ENCODE measurements at places on chromosomes 5 and 9.
A peak's percentile ranks its signal among the peaks of the same experiment; 100 is the strongest.

DNA sequence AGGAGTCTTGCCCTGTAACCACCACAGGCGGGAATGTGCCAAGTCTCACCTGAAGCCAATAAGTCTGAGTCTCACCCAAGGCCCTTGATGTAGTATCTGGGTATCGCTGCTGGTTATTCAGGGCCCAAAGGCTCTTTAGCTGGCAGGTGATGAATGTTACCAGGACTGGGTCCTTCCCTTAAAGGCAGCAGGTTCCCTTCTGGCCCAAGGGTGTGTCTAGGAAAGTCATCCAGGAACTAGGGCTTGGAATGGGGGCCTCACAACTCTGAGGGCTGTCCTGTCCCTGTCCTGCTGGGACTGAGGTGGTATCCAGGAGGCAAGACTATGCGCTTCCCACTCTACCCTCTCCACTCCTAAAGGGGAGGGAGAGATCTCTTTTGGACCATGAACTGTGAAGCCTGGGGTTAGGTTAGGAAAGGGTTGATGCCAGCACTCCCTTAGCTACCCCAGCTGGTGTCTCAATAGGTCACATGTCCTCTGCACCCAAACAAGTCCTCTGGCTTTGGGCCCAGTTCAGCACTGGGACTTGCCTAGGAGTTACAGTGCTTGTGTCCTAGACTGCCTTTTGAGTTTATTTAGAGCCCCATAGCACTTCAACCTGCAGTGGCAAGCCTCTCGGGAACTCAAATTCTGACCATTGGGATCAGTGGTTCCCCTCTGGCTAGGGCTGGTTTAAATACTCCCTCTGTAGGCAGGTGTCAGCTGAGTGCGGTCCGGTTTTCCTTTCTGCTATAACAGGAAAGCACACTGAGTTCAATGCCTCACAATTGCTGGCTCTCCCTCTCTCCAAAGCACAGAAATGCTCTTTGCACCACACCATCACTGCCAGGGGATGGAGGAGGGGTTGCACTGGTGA is 22.5 kb upstream of the RANBP3L start:
- DNase-seq, result no peak

DNA sequence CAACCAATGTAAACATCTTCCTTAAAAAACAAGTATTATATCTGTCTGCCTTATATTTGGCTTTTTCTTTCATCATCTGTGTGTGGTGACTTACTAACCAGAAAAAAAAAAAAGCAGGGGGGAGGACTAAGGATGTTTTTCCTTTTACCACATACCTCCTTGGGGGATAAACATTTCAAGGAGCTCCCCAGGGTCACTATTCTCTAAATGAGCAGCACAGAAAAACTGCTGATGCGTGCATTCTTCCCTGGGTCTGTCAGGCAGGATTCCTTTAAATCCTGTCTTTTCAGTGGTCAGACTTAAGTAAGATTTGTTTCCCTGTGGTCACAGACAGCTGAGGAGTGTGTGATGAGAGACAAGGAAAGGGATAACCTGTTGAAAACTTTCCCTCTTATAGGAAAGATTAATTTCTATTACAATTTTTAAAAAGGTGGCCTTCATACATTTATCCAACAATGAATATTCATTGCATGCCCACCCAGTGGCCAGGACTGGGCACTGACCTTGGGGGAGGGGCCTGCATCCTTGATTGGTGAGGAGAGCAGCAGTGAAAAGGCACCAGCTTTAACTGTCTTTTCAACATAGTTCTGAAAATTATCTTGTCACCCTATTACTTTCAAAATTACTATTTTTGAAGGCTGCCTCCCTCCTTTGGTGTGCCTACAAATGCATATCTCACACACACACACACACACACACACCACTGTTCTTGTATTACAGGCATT is 123.1 kb downstream of the TLE4 start:
- no peak for DNase-seq

DNA sequence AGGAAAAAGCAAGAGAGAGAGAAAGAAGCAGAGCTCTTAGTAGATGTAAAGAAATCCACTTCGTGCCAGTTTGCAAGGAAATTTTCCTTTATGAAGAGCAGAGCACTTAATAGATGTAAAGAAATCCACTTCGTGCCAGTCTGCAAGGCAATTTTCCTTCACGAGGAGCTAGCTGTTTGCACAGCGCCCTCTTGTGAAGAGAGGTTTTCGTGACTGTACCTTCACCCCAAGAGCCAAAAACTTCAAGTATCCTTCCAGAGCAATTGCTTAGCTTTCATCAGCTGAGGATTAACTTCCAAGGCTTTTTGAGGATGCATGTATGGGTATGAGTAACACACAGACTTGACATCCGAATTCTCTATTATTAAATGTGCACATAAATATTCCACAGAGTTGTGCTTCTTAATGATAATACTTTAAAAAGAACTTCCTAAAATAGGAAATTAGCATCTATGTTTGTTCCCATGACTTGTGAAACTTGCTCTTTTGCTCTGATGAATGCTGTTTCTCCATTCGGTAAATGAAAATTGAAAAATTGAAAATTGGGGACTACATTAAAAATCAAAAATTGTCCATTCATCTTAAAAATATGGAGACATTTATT is 525.6 kb downstream of the PDE4D start:
- DNase-seq, result peak; percentile 1

- DNase-seq, result no peak
Measured at GRCh38 chr5:138651767-138652117, 76.5 kb upstream of the HSPA9 start.

DNA sequence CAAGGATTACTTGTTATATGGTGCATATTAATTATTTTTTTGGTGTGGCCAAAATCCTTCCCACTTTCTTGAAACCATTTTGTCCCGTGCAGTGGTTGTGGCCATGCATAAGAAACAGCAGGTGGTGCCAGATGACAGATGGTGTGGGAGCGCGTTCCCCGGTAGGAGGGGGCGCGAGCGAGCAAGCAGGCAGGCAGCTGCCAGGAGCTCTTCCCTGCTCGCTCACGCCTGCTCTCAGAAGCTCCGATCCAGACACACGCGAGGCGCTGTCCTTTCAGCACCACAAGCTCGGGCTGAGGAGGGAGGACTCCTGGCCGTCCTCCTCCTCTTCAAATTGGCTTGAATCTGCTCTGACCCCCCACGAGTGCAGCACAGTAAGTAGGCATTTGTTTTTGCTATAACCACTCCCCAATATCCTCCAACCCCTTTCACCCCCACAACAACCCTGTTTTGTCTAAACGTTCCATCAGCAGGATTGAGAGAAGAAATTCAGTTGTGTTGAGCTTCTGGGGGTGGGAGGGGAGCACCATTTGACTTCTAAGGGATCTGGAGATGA is at the start of gene NSG2:
Gene NSG2, plus strand, starts transcription at position 237 of the 556 bp plus-strand sequence. CDS start 1,050 bp downstream, outside the sequence.
- no peak for DNase-seq

- no peak for DNase-seq
Measured at GRCh38 chr5:16736158-16736995, 119.6 kb upstream of the RETREG1 start.

- no peak for DNase-seq
Measured at GRCh38 chr5:126456217-126456820, 33.1 kb downstream of the GRAMD2B start.

GRCh38 chr9:88218726-88219125 is 80.5 kb upstream of the SPATA31C2 start:
- no peak for DNase-seq

DNA sequence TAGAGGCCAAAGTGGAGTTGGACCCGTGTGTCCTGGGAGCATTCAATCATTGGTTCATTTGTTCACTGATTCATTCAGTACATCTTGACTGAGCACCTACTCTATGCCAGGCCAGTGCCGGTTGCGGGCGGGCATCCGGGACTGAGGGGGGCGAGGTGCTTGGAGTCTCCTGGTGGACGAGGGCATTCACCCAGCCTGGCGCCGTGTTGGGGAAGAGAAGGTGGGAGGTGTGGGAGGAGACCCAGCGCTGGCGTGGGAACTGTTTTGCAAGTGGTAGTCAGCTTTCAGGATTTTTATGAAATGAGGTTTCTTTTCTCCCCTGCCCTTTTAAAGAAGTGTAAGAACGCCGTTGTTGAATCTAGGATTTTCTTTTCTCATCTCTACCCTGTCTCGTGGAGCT is 37.2 kb downstream of the NCS1 start:
- DNase-seq, result no peak

- no peak for DNase-seq
Measured at GRCh38 chr5:7018601-7019000, 305.4 kb downstream of the TENT4A start.

- DNase-seq, result no peak
Measured at GRCh38 chr9:20529837-20530236, 92.5 kb downstream of the MLLT3 start.

GRCh38 chr5:102778478-102778877 is 23.4 kb downstream of the PAM start:
- no peak for DNase-seq

DNA sequence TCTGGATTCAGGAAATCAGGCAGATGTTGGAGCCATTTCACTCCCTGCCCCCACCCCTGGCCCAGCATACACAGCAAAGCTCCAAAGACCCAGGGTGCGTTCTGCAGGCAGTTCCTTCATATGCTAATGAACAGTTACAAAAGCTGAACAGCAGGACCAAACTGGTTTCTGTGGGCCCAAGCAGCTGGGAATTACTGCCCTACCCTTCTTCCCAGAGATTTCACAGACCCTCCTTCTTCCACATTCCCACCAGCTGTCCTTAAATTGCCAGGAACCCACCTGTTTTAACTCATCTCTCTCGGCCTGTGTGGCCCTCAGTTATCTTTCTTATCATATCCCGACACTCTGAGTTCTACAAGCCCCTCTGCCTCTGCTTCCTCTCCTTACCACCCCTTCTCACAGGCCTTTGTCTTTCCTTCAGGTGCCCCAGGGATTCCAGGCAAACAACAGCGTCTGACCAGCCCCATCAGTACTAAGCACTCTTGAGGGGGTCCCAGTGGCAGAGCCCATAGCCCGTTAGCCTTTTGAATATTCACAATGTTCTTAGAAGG is 10.6 kb upstream of the F2RL1 start:
- no peak for DNase-seq

GRCh38 chr9:35935755-35936509 is 22.0 kb downstream of the OR2S2 start:
- DNase-seq, result no peak

DNA sequence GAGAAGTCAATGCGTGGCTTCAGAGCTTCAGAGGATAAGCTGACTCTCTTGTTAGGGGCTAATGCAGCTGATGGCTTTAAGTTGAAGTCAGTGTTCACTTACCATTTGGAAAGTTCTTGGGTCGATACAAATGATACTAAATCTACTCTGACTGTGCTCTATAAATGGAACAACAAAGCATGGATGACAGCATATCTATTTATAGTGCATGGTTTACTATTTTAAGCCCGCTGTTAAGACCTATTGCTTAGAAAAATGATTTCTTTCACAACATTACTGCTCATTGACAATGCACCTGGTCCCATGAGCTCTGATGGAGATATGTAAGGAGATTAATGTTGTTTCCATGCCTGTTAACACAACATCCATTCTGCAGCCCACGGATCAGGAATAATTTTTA is 435.7 kb downstream of the MAT2B start:
- DNase-seq, result no peak

DNA sequence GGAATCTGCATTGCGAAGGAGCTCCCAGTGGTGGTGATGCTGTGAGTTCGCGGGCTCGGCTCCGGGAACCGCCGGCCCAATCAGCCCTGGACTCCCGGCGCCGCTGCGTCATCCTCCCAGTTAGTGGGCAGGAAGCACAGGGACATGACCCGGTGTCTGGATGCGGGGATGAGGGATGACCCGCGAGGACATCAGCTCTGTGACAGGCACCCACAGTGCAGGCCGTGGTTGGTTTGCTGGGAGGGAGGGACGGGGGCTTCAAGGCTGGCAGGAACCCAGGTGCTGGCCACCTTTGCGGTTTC is 996 bp downstream of the NXNL2 start:
- DNase-seq, result no peak

DNA sequence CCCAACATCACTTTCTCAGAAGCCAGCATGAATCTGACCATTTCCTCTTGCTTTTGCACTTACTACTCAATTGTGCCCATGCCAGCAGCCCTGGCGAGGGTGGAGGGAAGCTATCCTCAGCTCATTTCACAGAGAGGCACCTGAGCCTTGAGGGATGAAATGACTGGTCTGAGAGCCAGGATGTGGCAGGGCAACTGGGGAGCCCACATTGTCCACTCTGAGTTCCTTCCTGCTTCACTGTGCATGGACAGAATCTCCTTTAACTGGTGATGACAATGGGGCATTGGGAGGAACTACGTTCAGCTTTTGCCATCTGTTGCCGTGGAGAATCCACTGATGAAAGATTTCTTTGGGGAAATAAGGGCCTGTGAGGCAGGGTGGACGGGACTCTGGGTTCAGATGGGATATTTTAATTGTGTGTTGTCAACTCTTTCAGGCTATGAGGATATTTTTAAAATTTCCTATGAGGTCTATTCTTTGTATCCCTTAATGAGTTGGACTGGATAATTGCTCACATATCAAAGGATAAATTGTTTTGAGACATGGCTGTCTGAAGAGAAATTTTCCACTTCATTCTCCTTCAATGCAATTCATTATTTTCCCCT is 78.3 kb downstream of the TNC start:
- no peak for DNase-seq

DNA sequence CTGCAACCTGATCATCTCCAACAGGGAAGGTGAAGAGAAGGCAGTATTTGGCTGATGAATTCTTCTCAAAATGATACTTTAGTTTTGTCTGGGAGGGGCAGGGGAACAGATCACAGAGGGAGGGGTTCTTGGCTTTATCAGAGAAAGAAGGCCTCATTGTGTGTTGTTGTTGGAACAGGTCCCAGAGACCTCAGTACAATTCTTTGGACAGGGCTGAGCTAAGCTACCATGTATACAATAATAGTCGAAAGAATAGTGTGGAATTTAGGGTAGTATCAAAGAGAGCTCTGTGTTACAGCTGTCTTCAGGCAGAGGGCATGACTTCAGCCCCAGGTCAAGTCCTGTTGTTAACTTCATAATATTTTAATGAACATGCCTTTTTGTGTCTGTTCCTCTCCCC is 39.9 kb downstream of the ARHGAP26 start:
- DNase-seq, result no peak

GRCh38 chr5:32942225-32942989 is 231.3 kb downstream of the NPR3 start:
- no peak for DNase-seq

- DNase-seq, result no peak
Measured at GRCh38 chr9:2193552-2193951, 178.4 kb downstream of the SMARCA2 start.

DNA sequence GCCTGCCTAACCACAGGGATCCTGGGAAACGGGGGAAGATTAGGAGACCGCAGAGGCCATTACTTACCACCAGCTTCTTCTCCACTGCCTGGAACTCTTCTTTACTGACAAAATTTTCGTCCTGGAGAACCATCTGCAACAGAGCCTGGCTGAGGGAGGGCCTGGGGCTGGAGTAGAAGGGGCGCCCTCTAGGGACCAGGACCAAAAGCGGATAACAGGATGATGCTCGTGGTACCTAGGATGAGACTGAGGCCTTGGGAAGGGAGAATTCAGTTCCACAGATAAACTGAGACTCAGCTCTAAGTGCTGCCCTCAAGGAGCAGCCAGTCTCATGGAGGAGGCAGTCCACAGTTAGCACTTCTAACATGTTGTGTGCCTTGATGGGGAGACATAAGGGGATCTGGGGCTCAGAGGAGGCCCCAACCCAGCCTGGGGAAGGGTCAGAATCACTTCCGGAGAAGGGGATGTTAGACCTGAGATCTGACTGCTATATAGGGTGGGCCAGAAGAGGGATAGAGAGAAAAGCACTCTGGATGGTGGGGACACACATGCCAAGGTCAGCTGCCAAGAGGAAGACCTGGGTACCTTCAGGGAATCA is 1.2 kb downstream of the SPATA24 start:
- no peak for DNase-seq

- no peak for DNase-seq
Measured at GRCh38 chr9:7777771-7778170, 21.8 kb downstream of the DMAC1 start.

- DNase-seq, result no peak
Measured at GRCh38 chr9:92657296-92658094, 12.4 kb downstream of the IPPK start.

All from activated CD4-positive, CD25-positive, alpha-beta regulatory T cell treated with anti-CD3 and anti-CD28 coated beads, Interleukin-2, amount 50 U/mL, for 16 hours (primary cell).